EL (cell line): ENCODE measurements at places on chromosomes 3 and 15.

- DNase-seq = no peak
These were observed 35.3 kb upstream of the ABHD10 start for GRCh38 chr3:111943533-111943932.

GRCh38 chr3:112569265-112569664 lies 7.4 kb downstream of the SLC35A5 start:
- DNase-seq = no peak

GRCh38 chr3:141039589-141039988 lies 11.6 kb upstream of the SPSB4 start:
- DNase-seq = no peak

GRCh38 chr3:30347679-30348216 lies 258.7 kb upstream of the TGFBR2 start:
- DNase-seq = peak; percentile 92

- peak; percentile 37 for DNase-seq
These were observed at the start of gene STRA6 for GRCh38 chr15:74202452-74203401. Gene STRA6 (minus strand): TSS chr15:74202787. CDS start chr15:74202267, 520 bp downstream.

- DNase-seq = no peak
These were observed 44.0 kb downstream of the TPRA1 start for GRCh38 chr3:127546554-127546953.
